ENCODE measurements at places on chromosomes 2 and 18.

GRCh38 chr2:182951948-182952663 is 85.7 kb upstream of the FRZB start:
- DNase-seq = no peak

DNA sequence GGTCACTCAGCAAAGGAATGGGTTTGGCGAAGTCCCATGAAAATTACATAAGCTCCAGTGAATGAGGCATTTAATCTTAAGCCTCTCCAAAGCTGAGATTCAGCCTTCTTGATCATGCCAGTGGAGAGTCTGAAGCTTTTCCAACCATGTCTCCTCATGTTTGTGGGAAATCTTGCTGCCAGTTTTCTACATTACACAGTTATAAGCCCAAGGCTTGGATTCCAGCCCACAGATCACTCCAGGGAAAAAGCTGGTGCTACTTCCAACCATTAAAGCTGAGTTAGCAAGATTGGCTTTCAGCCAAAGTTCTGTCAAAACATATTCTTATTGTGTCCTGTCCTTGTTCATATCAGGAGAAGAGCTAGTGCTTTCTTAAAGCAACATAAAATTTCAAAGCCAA is 293.8 kb downstream of the LRRTM4 start:
- no peak for DNase-seq

- no peak for DNase-seq
Measured at GRCh38 chr2:28590496-28591301, 94.8 kb downstream of the PLB1 start.

GRCh38 chr2:226048611-226049010 is 649.1 kb downstream of the NYAP2 start:
- DNase-seq = no peak

DNA sequence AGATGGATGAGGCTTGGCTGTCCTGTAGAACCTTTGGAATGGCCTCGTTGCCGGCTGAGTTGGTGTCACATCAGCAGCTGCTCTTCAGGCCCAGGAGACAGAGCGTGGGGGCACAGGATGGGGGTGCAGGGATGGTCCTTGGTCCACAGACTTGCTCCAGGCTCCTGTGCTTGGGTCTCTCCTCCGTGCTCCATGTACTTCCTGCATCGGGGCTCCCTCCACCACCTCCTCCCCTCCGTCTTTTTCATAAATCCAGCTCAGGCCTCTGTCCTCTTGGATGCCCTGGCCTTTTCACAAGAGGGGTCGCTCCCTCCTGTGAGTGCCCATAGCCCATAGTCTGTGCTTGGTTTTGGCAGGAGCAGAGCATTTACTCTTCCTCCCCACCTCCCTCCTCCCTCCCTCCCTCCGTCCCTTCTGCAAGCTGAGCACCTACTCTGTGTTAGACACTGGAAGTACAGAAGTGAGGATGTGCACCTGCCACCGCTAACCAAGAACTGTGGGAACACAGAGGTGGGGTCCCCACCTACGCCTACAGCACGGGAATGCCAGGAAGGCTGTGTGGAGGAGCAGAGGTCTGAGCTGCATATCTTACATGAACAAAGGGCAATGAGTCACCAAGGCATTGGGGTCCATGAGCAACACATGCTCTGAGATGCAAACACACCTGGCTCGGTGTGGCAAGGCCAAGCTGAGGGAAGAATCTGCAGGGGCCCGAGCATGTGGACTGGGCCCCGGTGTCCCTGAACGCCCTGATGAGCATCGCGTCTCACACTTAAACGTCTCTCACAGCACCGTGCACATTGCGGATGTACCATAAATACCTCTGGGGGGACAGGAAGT is 458.7 kb upstream of the HS6ST1 start:
- no peak for DNase-seq

DNA sequence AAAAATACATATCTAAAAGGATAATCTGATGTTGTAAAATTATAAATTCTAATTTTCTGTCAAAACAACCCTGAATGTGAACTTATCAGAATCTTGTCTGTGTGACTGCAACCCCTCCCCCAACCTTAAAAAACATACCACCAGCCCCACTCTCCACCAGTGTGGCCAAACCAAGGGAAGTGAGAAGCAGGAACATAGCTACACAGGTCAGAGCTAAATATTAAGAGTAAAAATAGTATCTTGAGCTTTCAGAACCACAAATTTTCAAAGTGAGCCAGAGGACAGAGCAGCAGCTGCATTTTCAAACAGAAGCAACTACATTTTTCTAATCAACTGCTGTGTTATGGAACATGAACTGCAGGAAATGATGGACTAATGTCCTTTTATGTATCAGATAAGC is 156.7 kb downstream of the SLC4A10 start:
- no peak for DNase-seq

DNA sequence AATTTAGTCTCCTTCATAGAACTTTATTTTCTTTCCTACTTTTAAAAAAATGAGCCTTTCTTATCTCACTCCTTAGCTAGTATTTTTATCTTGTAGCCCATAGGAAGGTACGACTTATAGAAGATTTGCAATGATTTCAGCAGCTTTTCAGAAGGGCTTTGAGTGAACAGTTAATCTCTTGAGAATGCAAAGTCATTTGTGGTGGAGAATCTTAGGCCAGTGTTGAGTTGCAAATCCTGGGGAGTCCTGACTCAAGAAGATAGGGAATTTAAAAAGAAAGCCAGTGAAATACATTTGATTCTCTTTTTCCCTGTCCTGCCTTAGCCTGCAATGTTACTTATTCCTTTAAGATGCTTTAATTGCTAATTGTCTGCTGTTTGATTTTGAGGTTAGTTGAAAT is 33.6 kb downstream of the LYPD6 start:
- DNase-seq = no peak

GRCh38 chr18:62280058-62280457 is 45.1 kb upstream of the TNFRSF11A start:
- no peak for DNase-seq

GRCh38 chr18:58140387-58141325 is 96.6 kb downstream of the NEDD4L start:
- DNase-seq = no peak

- DNase-seq = no peak
Measured at GRCh38 chr2:52831216-52831615, 936.4 kb upstream of the CHAC2 start.
